Thyroid gland (tissue), 4 donors: ENCODE measurements at places on chromosomes 4 and X. TPM values are rescaled to one million over a fixed set of nuclear protein-coding genes. Genes with fewer than 3 reads are reported as not detected.

- H3K4me1 ChIP-seq, result peaks cover 18% of the 10 kb centered on the region
- H3K27ac ChIP-seq, result peak overlapping the region; percentile 72
- H3K36me3 ChIP-seq, result no peaks in the 10 kb centered on the region
- peak; percentile 84 for DNase-seq
Measured at GRCh38 chr4:52868133-52868532, 6.0 kb downstream of the RASL11B start.

GRCh38 chr4:94960708-94961107 is 203.0 kb downstream of the BMPR1B start:
- H3K4me3 ChIP-seq, result no peak overlapping the region
- no peaks in the 10 kb centered on the region for H3K4me1 ChIP-seq
- H3K36me3 ChIP-seq, result no peaks in the 10 kb centered on the region
- no peak overlapping the region for H3K27ac ChIP-seq
- no peaks in the 10 kb centered on the region for H3K27me3 ChIP-seq

DNA sequence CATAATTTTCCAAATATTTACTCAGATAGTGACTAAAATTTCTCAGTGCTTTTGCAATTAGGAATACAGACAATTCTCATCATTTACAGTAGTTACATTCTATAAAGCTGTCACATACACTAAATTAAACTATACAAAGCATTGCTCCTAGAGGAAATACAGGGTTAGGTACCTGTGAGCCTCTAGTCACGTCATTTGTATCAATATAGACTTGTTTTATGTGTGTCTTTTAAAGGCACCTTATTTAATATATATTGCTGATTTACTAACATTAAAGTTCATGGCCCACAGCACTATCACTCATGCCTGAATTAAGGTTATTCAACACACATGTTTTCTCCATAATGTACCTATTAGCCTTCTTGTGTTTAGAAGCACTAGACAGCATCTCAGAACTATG is 78.7 kb downstream of the PABPC4L start:
- no peak overlapping the region for H3K27ac ChIP-seq
- H3K27me3 ChIP-seq, result no peaks in the 10 kb centered on the region
- no peak overlapping the region for H3K4me3 ChIP-seq
- no peaks in the 10 kb centered on the region for H3K36me3 ChIP-seq
- no peak for DNase-seq

DNA sequence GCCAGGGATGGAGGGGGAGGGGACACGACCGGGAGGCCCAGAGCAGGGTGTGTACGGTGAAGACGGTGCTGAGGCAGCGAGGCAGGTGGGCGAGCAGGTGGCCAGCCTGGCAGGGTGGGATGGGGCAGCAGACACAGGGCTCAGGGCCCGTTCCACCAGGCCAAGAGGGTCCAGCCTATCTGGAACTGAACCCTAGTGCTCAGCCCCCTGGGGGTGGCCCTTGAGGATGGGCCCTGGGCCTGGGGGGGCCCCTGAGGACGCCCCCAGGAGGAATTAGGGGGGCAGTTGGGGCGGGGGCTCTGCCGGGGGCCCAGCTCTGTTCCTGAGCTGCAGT is 3.0 kb upstream of the HGFAC start:
- H3K27me3 ChIP-seq, result no peaks in the 10 kb centered on the region
- no peak for DNase-seq
- H3K4me1 ChIP-seq, result no peaks in the 10 kb centered on the region
- H3K36me3 ChIP-seq, result no peaks in the 10 kb centered on the region

DNA sequence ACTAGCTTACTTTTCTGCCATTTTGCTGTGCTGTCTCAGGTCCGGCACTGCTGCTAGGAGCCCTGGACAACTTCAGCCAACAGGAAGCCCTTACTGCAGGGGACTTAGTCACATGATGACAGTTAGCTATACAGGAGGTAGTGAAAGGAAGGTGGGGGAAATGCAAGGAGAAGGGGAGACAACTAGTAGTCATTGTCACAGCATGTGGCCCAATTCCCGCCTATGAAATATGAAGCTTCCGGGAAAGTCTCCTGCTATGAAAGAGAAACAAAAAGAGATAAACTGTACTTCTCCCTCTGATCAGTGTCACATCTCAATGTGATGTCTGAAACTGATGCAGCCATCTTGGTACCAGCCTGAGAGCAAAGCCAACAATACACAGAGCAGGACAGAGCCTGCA is 71.6 kb downstream of the AMELX start:
- H3K27ac ChIP-seq, result no peak overlapping the region
- H3K4me1 ChIP-seq, result no peaks in the 10 kb centered on the region
- DNase-seq, result no peak
- no peak overlapping the region for H3K4me3 ChIP-seq
- no peaks in the 10 kb centered on the region for H3K27me3 ChIP-seq
- no peaks in the 10 kb centered on the region for H3K36me3 ChIP-seq

- no peaks in the 10 kb centered on the region for H3K4me1 ChIP-seq
- H3K27me3 ChIP-seq, result no peaks in the 10 kb centered on the region
- DNase-seq, result peak; percentile 17
Measured at GRCh38 chrX:119008110-119008744, 33.8 kb downstream of the LONRF3 start.

DNA sequence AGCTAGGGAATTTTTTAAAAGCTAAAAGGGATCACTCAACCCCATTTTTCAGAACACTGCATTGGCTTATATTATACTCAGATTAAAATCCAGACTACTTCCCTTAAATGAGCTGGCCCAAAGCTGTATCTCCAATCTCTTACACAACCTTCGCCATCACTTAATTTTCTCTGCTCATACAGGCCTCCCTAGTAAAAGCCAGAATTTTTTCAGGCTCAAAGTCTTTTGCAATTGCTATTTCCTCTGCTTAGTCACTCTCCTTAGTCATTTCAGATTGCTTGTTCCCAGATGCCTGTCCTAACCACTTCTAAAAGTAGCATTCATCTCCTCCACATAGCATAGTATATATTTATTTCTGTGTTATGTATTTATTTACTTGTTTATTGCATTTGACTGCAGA is 1587.9 kb upstream of the ADGRL3 start:
- no peak overlapping the region for H3K4me3 ChIP-seq
- H3K4me1 ChIP-seq, result no peaks in the 10 kb centered on the region
- H3K27me3 ChIP-seq, result no peaks in the 10 kb centered on the region
- DNase-seq, result no peak
- H3K36me3 ChIP-seq, result no peaks in the 10 kb centered on the region
- H3K27ac ChIP-seq, result no peak overlapping the region

GRCh38 chrX:14039344-14039743 is 9.7 kb upstream of the GEMIN8 start:
- H3K36me3 ChIP-seq, result no peaks in the 10 kb centered on the region
- DNase-seq, result peak; percentile 33
- H3K27me3 ChIP-seq, result no peaks in the 10 kb centered on the region
- H3K4me3 ChIP-seq, result no peak overlapping the region
- H3K4me1 ChIP-seq, result no peaks in the 10 kb centered on the region

DNA sequence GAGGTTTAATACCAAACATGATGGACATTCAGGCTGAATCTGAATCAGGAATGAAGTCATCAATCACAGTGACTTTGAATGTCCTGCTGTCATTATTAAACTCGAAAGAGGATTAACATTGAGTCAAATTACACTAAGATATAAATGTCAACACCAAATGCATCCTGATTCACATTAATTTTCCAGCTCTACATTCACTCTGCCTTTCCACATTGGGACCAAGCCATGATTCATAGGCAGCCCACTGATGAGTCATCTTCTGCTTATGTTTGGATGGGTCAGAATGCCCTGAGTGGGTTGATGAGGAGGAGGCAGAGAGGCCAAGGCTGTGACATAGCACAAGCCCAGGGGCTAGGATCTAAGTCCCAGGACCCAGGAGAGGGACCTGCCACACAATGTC is 247.6 kb upstream of the RPS6KA3 start:
- H3K36me3 ChIP-seq, result no peaks in the 10 kb centered on the region
- no peak overlapping the region for H3K27ac ChIP-seq
- H3K27me3 ChIP-seq, result no peaks in the 10 kb centered on the region
- H3K4me3 ChIP-seq, result no peak overlapping the region
- DNase-seq, result no peak
- no peaks in the 10 kb centered on the region for H3K4me1 ChIP-seq

- no peaks in the 10 kb centered on the region for H3K36me3 ChIP-seq
- H3K4me1 ChIP-seq, result no peaks in the 10 kb centered on the region
- no peak for DNase-seq
- H3K27me3 ChIP-seq, result no peaks in the 10 kb centered on the region
- no peak overlapping the region for H3K27ac ChIP-seq
Measured at GRCh38 chr4:165563851-165564250, 185.0 kb downstream of the CPE start.

DNA sequence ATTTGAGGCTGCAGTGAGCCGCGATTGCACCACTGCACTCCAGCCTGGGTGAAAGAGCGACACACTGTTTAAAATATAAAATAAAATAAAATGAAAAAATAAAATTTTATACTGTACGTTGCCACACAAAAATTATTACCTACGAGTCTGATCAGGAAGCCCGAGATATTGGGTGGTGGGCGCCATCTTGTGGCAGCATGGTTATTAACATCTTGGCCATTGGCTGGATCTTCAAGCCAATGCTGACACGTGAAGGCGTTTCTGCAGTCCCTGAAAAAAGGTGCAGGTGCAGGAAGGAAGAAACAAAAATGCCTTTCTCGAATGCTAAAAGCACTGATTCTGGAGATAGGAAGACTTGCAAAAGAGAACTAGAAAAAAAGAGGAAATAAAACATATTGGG is 4.9 kb upstream of the TLR8 start:
- no peak overlapping the region for H3K27ac ChIP-seq
- H3K27me3 ChIP-seq, result no peaks in the 10 kb centered on the region

GRCh38 chrX:38268011-38268410 is 47.3 kb upstream of the SRPX start:
- no peak overlapping the region for H3K4me3 ChIP-seq
- H3K36me3 ChIP-seq, result no peaks in the 10 kb centered on the region
- DNase-seq, result no peak
- no peaks in the 10 kb centered on the region for H3K4me1 ChIP-seq
- H3K27ac ChIP-seq, result no peak overlapping the region
- no peaks in the 10 kb centered on the region for H3K27me3 ChIP-seq

- H3K27ac ChIP-seq, result no peak overlapping the region
- peaks cover 22% of the 10 kb centered on the region for H3K36me3 ChIP-seq
- no peaks in the 10 kb centered on the region for H3K27me3 ChIP-seq
- H3K4me3 ChIP-seq, result no peak overlapping the region
- no peaks in the 10 kb centered on the region for H3K4me1 ChIP-seq
Measured at GRCh38 chrX:41224605-41225004, 109.4 kb upstream of the DDX3X start.

DNA sequence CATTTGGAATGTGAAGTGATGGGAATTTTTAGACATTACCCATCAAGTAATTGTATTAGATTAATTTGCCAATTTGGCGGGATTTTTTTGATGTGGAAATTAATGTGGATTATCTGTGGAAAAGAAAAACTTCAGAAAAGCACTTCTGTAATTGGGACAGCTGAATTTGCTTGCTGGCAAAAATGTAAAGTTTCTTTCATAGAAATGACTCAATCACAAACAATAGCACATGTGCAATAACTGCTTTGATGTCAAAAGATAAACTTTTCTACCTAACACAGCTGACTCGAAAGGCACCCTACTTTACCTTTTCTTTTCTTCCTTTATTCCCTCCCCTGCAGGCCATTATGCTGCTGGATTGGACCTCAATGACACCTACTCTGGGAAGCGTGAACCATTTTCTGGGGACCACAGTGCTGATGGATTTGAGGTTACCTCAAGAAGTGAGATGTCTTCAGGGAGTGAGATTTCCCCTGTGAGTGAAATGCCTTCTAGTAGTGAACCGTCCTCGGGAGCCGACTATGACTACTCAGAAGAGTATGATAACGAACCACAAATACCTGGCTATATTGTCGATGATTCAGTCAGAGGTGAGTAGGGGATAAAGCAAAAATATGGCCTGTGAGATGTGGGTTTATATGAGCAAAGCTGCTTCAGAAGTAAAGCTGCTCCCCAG is 1.4 kb downstream of the AREG start:
- no peak overlapping the region for H3K27ac ChIP-seq
- H3K4me1 ChIP-seq, result no peaks in the 10 kb centered on the region
- no peak overlapping the region for H3K4me3 ChIP-seq
- no peaks in the 10 kb centered on the region for H3K27me3 ChIP-seq
- H3K36me3 ChIP-seq, result no peaks in the 10 kb centered on the region

GRCh38 chr4:73916172-73916925 is 47.2 kb downstream of the CXCL1 start:
- no peaks in the 10 kb centered on the region for H3K4me1 ChIP-seq
- H3K4me3 ChIP-seq, result no peak overlapping the region
- no peak for DNase-seq
- no peaks in the 10 kb centered on the region for H3K27me3 ChIP-seq
- no peaks in the 10 kb centered on the region for H3K36me3 ChIP-seq

The SHROOM2 gene
- total RNA-seq, result 5.2 TPM

DNA sequence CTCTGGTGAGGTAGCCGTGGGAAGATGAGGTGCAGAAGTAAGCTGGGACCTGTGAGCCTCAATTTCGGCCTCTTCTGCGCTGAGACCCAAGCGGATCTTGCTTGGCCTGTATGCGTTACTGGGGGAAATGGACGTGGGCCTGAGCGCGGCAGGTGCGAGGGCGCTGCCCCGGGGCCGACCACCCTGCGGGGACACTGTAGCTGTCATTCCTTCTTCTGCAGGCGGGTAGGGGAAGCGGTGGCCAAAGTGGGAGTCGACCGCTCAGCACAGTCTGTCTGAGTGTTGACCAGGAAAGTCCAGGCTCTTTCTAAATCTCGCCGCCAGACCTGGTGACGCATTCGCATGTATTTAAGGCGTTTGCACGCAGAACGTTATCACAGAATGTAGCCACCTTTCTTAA is 3.3 kb upstream of the LRAT start:
- no peaks in the 10 kb centered on the region for H3K27me3 ChIP-seq
- peaks cover 8% of the 10 kb centered on the region for H3K4me1 ChIP-seq
- no peak for DNase-seq
- H3K27ac ChIP-seq, result no peak overlapping the region
- H3K4me3 ChIP-seq, result no peak overlapping the region

The SPANXN3 gene
- not detected for total RNA-seq

GRCh38 chrX:26918631-26919030 is 544.5 kb downstream of the PPP4R3C start:
- H3K27me3 ChIP-seq, result no peaks in the 10 kb centered on the region
- H3K36me3 ChIP-seq, result no peaks in the 10 kb centered on the region
- no peak overlapping the region for H3K27ac ChIP-seq
- no peak overlapping the region for H3K4me3 ChIP-seq
- no peaks in the 10 kb centered on the region for H3K4me1 ChIP-seq

DNA sequence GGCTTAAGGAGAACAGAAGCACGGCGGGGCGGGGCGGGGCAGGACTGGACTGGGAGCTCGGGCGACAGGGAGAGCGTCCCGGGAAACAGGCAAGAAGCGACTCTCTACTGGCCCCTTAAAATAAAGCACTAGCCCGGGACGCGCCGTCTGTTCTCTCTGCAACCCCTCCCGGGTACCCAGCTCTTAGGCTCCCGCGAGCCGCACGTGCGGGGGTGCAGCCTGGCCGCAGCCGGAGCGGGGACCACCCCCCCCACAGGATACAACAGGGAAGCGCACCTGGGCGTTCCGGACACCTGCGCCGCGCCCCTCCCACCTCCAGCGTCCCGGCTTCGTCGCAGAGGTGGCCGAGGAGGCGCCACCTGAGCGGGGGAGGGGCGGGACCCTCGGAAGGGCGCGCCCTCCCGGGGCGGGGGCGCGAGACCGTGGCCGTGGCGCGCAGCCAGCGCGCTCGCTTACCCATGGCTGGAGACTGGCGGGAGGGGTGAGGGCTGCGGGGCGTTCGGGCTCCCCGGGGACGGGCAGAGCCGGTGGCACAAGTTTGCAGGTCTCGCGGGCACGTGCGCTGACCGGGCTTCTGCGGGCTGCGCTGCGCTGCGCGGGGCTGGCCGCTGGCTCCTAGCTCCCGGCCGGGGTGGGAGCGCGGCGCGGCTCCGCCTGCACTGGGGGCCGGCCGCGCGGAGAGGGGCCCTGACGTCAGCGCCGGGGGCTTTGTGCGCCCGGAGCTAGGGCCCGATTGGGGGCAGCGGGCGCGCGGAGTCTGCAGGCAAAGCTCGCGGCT is 91.5 kb downstream of the GEMIN8 start:
- peaks cover 9% of the 10 kb centered on the region for H3K27me3 ChIP-seq
- H3K4me1 ChIP-seq, result no peaks in the 10 kb centered on the region
- DNase-seq, result peak; percentile 63
- H3K36me3 ChIP-seq, result no peaks in the 10 kb centered on the region
